ENCODE measurements at places on chromosomes 5 and 9.

GRCh38 chr5:158977642-158978041 is 122.1 kb downstream of the EBF1 start:
- DNase-seq: no peak

DNA sequence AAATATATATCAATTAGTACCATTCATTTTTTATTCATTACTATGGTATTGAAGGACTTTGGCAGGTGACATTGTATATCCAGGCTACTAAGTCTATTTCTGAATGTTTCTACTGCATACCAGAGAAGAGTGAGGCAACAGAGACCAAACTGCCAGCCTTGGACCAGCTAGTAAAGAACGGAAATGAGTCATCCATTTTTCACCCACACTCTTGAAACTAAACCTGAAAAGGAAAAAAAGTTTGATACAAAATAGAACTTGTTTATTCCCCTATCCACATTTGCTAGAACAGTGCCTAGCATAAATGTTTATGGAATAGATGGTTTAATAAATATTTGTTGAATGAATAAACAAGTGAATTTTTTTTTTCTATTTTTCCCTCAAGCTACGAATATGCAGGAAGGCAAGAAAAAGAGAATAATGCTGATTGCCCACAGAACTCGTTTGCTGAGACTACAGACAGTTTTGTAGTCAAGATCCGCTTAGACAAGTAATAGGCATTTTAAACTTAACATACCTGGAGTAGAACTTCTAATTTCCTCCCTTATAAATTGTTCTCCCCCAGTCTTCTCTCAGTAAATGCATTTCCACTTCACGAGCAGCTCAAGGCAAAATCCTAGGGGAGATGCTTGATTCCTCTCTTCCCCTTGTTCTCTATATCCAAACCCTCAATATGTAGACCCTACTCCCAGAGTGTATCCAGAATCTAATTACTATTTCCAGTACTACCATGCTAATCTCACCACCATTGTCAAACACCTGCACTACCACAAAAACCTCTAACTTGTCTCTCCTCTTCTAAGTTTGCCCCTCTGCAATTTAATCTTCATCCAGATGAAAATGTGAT is 146.2 kb upstream of the RASA1 start:
- no peak for DNase-seq

GRCh38 chr9:120289098-120289497 is 290.9 kb downstream of the CDK5RAP2 start:
- no peak for DNase-seq

GRCh38 chr5:161134083-161134482 is 282.1 kb upstream of the ATP10B start:
- DNase-seq: no peak

DNA sequence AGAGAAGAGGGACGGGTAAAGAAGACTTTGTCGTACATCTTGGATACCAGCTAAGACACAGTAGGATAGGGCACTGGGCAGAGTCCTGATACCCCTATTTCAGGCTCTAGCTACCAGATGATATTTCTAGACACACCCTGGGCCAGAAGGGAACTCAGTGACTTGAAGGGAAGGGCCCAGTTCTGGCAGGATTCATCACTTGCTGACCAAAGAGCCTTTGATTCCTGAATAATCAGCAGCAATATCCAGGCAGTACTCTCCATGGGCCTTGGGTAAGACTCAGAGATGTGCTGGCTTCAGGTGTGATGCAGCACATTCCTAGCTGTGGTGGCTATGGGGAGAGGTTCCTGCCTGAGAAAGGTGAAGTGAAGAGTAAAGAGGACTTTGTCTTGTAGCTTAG is 40.7 kb downstream of the TPD52L3 start:
- no peak for DNase-seq

DNA sequence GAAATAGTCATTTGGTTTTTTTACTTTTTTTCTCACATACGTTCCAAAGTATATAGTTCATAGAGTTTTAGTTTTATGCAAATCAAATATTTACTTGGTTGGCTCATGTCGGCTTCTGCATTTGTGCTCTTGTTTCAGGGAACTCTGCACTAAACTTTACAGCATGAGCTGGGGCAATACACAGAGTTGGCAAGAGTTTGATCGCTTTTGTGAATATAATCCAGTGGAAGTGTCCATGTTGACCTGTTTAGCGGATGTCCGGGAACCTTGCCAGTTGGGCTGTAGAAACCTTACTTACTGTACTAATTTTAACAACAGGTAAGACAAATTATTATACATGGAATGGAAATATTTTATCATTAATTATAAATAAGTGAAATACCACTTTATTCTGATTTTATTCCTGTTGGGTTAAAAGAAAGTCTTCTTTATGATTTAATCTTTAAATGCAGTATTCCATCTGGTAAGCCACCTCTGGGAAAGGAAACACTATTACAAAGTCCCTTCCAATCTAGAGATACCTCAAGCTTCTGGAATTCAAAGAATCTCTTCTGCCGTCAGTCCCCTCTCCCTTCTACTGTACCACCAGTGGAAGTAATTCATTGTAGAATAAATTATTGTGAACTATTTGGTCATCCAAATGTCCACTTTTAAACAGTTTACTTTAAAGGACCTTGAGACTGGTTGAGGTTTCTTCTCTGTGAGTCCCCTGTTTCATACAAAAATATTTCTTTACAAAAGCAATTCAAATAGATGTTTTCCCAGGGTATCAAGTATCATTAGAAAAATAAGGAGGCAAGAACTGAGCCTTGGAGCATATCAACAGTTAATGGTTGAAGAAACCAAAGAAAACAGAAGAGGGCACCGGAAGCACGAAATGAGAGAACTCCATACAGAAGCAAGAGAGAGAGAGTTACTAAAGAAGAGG is 45.2 kb upstream of the GLIPR2 start:
- no peak for DNase-seq

- no peak for DNase-seq
Measured at GRCh38 chr5:81972492-81972783, 615 bp downstream of the ATG10 start.

DNA sequence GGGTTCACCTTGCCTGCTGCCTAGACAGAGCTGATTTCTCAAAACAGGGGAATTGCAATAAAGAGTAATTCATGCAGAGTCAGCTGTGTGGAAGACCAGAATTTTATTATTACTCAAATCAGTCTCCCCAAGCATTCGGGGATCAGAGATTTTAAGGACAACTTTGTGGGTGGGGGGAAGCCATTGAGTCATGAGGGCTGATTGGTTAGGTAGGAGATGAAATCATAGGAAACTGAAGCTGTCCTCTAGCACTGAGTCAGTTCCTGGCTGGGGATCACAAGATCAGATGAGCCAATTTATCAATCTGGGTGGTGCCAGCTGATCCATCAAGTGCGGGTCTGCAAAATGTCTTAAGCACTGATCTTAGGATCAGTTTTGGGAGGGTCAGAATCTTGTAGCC is 159.1 kb upstream of the MAP1B start:
- DNase-seq: no peak

DNA sequence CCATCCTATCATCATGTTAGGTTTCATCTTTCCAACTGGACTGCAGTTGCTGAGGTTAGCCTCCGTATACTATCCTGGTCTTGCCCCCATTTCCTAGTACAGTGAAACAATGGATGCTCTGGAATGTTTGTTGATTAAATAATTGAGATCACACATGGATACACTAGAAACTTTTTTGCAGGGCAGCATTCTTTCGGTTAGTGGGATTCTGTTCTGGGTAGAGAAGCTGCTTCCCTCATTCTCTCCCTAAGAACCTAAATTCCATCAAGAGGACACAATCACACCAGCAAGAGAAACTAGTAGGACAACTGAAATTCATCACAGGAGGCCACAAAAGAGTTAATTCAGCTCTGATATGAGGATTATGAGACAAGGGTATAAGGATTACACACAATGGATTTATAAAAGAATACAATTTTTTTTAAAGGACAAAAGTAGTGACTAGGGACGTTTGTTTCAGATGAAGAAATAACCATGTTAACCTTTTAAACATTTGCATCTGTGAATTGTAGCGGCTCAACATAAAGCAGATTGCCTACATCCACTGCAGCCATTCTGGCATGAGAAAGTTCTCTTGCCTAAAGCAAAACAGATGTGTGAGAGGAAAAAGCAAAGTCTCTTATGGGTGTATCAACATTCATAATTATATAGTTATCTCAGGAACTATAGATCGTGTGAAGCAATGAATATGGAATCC is 162.7 kb upstream of the LHFPL2 start:
- DNase-seq: no peak

DNA sequence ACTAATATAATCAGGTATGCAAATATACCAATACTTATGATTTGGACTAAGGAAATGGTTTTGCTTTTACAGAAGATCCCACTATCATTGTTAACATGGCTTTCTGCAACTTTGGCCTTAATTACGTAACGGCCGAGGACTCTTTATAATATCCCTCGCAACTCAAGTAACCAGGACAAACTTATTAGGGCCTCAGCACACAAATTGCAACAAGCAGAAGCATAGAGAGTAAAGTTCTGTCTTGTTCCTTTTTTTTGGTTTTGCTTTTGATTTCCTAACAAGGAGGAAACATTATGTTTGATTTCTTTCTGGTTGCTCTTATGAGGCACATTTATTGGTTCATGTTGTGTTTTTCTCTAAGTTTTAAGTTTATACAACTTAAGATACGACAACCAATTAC is 60.4 kb downstream of the RORB start:
- no peak for DNase-seq

DNA sequence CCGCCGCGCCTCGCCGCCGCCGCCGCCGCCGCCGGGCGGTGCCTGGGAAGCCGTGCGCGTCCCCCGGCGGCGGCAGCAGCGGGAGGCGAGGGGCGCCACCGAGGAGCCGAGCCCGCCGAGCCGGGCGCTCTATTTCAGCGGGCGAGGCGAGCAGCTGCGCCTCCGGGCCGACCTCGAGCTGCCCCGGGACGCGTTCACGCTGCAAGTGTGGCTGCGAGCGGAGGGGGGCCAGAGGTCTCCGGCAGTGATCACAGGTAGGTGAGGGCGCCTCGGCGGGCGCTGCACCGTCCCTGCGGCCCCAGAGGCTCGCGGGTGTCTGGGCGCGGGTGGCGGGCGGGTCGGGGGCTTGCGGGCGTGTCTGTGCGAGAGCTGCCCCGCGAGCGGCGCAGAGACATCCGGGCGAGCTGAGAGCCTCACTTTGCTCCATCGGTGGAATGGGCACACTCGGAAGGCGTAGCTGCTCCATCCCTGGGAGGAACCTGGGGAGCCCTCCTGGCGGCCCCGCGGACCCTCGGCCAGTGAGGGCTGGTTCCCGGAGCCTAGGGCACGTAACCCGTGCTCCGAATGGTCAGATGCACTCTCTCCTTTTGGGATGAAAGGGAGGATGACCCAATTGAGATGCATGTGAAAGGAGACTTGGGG is 864 bp downstream of the PAPPA start:
- no peak for DNase-seq

DNA sequence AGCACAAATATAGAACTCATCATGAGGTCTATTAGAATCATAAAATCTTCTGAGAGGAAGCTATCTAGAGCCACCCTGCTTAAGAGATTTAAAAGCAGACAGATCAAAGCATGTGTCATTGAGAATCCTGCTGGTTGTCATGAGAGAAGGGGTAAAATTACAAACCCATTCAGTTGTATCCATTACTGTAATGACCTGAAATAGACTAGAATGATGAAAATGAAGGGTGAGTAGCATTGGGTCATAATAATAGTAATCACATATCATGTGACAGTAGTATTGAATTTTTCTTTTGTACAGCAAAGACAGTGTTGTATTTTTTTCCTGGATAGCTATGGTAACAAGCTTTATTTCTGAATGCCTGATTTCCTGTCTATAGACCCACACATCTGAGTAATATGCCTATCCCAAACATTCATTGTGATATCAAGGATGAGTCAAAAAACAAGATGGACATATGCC is 149.0 kb downstream of the PDE4D start:
- no peak for DNase-seq

GRCh38 chr5:140245341-140245740 is 57.6 kb downstream of the PFDN1 start:
- DNase-seq: no peak

- no peak for DNase-seq
Measured at GRCh38 chr5:51047369-51047768, 335.9 kb upstream of the ISL1 start.

DNA sequence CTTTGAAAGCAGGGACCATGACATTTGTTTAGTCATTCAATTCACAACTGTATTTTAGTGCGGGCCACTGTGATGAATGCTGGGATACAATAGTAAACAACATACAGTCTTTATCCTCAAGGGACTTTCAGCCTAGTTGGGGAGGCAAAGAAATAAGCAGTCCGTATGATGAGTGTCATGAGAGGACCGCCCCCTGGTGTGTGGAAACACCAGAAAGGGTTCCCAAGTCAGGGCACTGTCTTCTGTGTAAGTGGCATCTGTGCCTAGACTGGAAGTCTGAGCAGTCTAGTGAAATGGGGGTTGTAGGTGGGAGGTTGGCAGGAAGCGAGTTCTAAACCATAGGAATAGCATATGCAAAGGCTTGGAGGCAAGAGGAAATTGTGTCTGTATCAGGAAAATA is 6.8 kb downstream of the C9orf43 start:
- no peak for DNase-seq

DNA sequence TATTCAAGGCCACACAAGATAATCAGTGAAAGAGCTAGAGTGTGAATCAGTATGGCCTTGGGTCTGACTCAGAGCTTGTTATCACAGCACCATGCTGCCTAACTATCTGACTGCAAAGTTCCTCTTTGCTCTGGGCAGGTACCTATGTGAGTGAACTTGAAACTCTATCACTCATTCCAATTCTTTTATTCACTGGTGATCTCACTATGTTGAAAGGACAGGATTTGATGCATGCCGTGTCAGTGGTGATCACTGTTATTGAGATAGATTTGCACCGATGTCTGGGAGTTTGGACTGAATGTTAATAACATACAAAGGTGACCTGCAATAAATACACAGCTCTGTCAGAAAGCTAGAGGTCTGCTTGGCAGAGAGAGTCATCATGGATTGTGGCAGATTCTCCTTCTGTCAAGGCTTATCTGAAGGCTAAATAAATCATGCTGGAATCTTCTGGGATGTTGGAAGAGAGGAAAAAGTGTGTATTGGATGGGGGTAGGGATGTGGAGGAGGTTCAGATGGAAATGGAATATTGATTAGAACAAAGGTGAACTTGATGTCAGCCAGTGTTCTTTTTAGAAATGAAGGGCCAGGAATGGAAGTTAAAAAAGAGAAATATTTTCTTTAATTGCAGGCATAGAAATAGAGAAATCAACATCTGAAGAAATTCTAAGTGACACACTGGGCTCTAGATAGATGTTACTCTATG is 91.8 kb upstream of the TNC start:
- DNase-seq: no peak

GRCh38 chr9:137434498-137435380 is 6.4 kb downstream of the ENTPD8 start:
- DNase-seq: no peak

- peak; percentile 4 for DNase-seq
Measured at GRCh38 chr9:1100945-1101344, 50.8 kb downstream of the DMRT2 start.

GRCh38 chr5:106680330-106680729 is 990.4 kb downstream of the EFNA5 start:
- DNase-seq: no peak

GRCh38 chr9:107712390-107712789 is 222.8 kb upstream of the KLF4 start:
- DNase-seq: no peak

GRCh38 chr9:75101004-75101588 is 12.8 kb downstream of the OSTF1 start:
- DNase-seq: no peak

All from NCI-H510A (cell line).